ENCODE measurements at places on chromosomes 6 and 20.

GRCh38 chr20:45818239-45818638, 5.8 kb downstream of the UBE2C start:
- DNase-seq, result no peak

GRCh38 chr6:26170951-26171841, 84.0 kb downstream of the HFE start:
- DNase-seq, result peak; percentile 47

DNA sequence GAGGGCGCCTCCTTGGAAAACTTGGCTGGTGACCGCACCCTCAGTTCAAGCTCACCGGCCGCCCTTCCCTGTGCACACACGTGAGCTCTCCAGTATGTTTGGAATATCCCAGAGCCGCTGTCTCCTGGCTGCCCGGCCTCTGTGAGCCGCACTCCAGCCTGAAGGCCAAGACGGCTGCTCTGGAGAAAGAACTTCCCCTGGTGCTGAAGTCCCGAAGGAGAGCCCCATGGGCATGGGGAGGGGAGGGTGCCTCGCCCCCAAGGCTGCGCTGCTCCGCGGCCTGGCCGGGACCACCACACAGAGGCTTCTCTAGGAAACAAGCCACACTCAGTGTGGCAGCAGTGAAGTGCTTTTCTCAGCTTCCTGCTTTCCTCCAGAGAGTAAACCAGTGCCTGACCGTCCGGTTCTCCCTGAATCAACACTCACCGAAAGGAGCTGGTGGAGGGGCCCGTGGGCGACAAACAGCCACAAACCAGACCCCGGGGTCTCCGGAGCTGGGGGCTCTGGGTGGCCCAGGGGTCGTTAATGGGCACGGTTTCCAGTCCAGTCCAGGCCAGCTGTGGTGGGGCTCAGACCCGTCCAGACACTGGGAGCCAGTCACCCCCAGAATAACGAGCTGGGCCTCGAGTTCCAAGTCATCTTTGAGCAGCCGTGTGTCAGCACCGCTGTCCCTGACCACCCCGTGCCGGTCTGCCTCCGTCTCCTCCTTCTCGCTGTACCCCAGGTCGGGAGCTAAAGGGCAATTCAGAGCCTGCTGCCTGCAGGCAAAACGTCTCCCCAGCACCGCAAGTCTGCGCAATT, 87.4 kb upstream of the BHLHE23 start:
- DNase-seq, result no peak

- no peak for DNase-seq
These were observed 6.1 kb downstream of the C20orf173 start for GRCh38 chr20:35523298-35523888.

GRCh38 chr6:31737991-31738979, 1.5 kb upstream of the MSH5 start:
- DNase-seq, result peak; percentile 30

- DNase-seq, result no peak
These were observed 102.7 kb downstream of the FIG4 start for GRCh38 chr6:109793792-109794191.

DNA sequence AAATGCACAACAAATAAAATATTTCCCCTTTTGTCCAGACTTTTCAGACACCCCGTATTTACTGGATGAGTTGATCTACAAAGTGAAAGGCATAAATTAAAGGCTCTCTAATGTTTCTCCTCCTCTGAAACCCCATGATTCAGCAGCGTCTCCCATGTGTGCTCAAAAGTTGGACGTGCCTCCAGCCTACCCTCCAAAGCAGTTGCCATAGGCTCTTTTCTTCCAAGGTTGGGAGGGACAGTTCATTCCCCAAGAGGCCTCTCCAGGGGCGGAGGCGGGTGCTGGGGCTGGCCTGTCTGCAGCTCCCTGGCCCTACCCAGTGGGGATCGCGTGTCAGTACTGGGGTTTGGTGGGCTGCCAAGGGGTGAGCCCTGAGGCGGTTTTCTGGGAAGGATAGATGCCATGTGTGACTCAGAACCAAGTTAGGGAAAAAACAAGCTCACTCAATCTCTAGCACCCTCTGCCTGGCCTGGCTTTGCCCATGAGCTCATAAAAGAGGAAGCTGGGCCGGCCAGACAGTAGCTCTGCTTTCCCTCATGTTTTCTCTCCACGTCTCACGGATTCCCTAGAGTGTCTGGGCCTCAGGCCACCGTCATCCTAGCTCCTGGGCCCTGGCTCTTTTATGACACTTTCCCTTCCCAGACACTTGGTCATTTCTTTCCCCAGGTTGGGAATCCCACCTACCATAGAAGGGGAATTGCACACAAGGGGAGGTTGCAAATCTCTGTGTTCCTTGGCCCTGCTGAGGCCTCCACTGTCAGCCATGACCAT, 8.0 kb upstream of the IER3 start:
- no peak for DNase-seq

GRCh38 chr6:32170294-32170693, 5.6 kb downstream of the AGPAT1 start:
- no peak for DNase-seq

- DNase-seq, result no peak
These were observed 36.9 kb downstream of the ARHGAP18 start for GRCh38 chr6:129672881-129673631.

DNA sequence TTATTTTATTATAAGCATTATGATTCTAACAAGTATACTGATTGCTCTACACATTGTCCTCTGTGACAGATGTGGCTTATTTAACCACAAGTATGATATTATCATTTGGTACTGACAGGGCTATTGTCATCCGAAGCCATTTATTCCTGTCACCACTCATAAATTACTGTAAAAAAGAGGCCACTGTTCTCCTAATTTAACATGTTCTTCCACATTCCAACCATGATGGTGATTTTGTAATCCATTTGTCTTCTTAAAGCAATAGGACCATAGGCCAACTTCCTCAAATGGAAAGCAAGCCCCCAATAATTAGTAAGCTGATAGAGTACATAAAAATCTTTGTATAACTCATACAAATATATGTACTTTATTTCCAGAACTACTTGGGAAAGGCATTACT, 50.6 kb downstream of the FUT9 start:
- no peak for DNase-seq

DNA sequence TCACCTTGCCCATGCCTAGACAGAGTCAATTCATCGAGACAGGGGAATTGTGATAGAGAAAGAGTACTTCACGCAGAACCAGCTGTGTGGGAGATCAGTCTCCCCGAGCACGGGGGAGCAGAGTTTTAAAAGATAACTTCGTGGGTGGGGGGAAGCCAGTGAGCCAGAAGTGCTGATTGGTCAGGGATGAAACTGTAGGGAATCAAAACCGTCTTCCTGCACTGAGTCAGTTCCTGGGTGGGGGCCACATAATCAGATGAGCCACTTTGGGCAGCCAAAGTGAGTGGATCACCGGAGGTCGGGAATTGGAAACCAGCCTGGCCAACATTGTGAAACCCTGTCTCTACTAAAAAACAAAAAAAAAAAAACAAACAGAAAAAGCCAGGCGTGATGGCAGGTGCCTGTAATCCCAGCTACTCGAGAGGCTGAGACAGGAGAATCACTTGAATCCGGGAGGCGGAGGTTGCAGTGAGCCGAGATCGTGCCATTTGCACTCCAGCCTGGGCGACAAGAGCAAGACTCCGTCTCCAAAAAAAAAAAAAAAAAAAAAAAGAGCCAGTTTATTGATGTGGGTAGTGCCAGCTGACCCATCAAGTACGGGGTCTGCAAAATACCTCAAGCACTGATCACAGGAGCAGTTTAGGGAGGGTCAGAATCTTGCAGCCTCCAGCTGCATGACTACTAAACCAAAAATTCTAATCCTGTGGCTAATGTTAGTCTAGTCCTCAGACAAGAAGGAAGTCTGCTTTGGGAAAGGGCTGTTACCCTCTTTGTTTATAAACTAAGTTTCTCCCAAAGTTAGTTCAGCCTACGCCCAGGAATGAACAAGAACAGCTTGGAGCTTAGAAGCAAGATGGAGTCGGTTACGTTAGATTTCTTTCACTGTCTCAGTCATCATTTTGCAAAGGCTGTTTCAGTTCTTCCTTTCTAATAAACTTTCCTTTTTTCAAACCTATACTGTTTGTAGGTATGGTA, 3.9 kb upstream of the TRIM39 start:
- DNase-seq, result peak; percentile 5

- DNase-seq, result no peak
These were observed 424.5 kb upstream of the FLRT3 start for GRCh38 chr20:14761903-14762302.

- DNase-seq, result no peak
These were observed 310.8 kb downstream of the BMP7 start for GRCh38 chr20:56955680-56956079.

DNA sequence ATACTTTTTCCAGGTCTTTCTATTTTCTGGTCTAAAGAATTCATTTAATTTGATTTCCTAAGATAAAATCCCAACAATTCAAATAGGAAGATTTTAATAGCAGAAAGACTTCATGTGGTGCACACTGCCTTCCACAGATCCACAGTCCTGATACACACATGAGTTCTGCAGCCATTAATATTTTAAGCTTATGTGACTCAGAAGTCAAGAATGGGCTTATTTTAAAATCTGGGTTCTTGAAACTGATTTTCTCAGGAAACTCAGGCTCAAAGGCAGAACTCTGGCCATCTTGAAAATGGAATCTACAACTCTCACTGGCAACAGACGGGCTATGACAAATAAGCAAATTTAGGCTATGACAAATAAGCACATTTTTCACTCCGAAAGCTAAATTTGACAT, 88.2 kb downstream of the COL12A1 start:
- DNase-seq, result no peak

- no peak for DNase-seq
These were observed 25.1 kb downstream of the HCK start for GRCh38 chr20:32077190-32077589.

DNA sequence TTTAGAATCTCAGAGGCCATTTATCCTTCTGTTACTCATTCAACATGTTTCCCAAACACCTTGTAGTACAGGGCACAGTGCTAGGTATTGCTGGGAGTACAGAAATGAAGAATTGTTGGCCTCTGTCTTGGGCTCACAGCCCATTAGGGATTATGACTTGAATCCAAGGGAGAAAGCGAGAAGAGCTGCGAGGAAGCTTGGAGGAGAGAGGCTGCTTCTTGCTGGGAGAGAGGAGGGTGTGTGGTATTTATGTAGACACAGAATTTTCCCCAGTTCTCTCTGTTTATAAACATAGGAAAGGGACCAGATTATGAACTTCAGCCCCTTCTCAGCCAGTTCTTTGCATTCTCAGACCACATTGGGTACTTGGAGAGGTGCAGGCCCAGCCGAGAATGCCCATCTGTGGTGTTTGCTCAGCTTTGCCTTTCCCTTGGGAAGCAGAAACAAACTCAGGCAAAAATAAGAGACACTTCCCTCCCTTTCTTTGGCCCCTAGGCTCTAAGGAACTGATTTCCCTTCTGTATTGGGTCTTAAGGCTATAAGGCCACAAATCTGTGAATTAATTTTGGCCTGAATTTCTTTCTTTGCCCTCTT, 17.9 kb downstream of the CHMP4B start:
- no peak for DNase-seq

- DNase-seq, result no peak
These were observed 50.9 kb upstream of the KIF16B start for GRCh38 chr20:16624106-16624505.

GRCh38 chr6:13034316-13034715, 294.0 kb downstream of the TBC1D7 start:
- DNase-seq, result no peak

DNA sequence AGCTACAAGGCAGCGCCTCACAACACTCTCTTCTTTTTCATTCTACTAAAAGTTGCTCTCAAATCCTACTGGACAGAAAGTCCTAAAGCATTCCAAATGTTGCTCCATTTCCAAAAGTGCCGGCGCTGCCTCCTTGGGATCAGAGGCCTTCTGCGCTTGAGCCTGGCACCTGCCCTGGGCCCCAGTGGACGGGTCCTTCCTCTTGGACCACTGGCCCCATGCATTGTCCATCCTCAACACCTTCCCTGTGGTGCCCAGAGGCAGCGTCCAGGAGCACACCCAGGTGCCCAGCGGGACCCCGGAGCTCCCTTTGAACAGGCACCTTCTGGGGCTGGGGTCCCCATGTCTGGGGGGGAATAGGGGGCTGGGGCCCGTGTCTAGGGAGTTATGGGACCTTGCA, 205.2 kb downstream of the ERMARD start:
- DNase-seq, result no peak

- DNase-seq, result no peak
These were observed 76.0 kb downstream of the SRC start for GRCh38 chr20:37421988-37422387.

GRCh38 chr6:1929931-1930330, 315.5 kb downstream of the GMDS start:
- DNase-seq, result no peak

DNA sequence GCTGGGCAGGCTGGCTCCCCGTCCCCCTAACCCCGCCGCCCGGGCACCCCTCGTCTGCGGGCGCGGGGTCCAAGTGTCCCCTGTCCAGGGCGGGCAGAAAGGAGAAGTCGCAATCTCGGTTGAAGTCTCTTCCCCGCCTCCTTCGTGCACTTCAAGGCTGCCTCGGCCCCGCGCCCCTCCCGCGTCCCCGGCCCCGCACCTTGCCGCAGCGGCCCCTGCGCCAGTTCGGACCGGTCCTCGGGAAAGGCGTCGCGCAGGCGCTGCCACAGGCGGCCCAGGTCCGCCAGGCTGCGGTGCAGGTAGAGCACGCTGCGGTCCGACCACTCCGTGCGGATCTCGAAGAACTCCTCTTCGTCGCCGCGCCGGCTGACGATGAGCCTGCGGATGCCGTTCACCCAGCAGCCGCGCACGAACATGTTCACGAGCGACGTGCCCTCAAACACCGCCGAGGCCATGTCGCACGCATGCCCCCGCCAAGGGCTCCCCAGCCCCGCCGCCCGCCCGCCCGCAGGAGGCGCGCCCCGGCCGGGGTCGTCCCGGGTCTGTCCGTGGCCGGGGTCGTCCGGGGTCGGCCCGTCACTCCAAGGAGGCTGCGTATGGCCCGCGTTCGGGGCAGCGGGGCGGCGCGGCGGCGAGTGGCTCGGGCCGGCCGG, at the start of gene PXDC1:
Gene PXDC1 (minus strand): TSS at position 637 of the 653 bp plus-strand sequence. CDS start 182 bp downstream, at position 455.
- DNase-seq, result no peak

GRCh38 chr6:75091467-75092190, 114.2 kb downstream of the COL12A1 start:
- DNase-seq, result no peak

DNA sequence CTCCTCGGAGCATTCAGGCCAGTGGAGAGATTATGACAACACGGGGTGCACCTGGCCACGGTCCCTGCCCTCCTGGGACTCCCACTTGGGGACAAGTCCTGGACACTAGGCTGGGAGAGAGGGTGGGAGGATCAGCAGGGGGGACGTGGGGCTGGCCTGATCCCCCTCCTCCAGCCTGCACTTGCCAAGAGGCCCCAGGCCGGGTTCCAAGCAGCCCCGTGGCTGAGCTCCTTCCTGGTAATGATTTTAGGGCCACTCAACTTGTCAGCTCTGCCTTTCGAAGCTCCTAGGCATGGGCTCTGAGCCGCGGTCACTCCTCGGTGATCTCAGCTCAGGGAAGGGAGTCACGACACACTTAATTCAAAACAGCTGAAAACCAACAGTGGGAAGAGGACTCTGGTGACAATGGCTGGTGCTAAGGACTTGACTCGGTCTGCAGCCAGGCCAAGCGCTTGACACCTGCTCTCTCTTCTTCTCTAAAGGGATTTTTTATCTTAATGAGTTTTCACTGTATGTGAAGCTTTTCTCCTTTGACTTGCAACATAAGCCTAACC, 161.7 kb downstream of the BMP7 start:
- no peak for DNase-seq

Data from T-helper 2 cell (primary cell).